ENCODE measurements at places on chromosomes 4 and X.

- DNase-seq, result no peak
These were observed 116.3 kb upstream of the NALF2 start for GRCh38 chrX:69387567-69388487.

GRCh38 chr4:189940178-189941004 lies at the start of gene FRG1:
TSS of gene FRG1 (plus strand) at chr4:189940872. CDS start at chr4:189941010, 138 bp downstream.
- no peak for DNase-seq

- DNase-seq, result no peak
These were observed 97.9 kb downstream of the MAB21L2 start for GRCh38 chr4:150679765-150680343.

DNA sequence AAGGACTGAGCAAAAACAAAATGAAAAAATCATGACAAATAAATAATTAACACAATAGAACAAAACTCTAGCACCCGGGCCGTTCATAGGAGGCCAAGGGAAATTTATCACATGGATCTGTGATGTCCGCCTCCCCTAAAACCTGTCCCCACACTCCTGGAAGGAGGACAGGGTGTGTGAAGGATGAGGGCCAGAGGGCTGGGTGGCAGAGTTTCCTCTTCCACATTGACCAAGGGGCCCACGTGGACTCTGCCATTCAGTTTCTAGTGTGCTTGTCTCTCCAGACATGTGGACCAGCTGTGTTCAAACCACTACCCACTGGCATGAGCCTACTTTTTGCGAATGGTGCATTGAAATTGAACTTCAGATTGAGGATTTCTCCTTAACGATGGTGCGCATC lies 6.3 kb downstream of the PRRG3 start:
- no peak for DNase-seq

GRCh38 chr4:17912011-17912410 lies 101.2 kb downstream of the NCAPG start:
- DNase-seq, result no peak

- DNase-seq, result no peak
These were observed 102.8 kb upstream of the PCDH18 start for GRCh38 chr4:137635108-137635507.

- no peak for DNase-seq
These were observed 4.4 kb downstream of the FBXW7 start for GRCh38 chr4:152531479-152531878.

DNA sequence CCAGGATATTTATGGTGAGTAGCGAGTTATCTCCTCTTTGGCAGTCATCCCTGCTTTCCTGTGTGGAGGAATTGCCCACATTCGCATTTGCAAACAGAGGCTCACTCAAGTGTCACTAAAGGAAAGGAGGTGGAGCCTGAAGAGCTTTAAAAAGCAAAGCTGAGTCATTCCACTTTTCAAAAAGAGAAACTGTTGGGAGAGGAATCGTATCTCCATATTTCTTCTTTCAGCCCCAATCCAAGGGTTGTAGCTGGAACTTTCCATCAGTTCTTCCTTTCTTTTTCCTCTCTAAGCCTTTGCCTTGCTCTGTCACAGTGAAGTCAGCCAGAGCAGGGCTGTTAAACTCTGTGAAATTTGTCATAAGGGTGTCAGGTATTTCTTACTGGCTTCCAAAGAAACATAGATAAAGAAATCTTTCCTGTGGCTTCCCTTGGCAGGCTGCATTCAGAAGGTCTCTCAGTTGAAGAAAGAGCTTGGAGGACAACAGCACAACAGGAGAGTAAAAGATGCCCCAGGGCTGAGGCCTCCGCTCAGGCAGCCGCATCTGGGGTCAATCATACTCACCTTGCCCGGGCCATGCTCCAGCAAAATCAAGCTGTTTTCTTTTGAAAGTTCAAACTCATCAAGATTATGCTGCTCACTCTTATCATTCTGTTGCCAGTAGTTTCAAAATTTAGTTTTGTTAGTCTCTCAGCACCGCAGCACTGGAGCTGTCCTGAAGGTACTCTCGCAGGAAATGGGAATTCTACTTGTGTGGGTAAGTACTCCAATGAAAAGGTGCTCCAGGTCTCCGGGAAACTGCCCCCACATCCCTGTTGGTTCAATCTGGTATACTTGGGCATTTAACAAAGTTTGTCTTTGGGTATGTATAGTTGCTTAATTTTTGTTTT lies at the start of gene EGF:
EGF (plus strand) TSS at position 178 of the 890 bp plus-strand sequence; CDS start at position 631, 453 bp downstream.
- DNase-seq, result no peak

GRCh38 chr4:94489098-94489497 lies 37.4 kb downstream of the PDLIM5 start:
- DNase-seq, result no peak

DNA sequence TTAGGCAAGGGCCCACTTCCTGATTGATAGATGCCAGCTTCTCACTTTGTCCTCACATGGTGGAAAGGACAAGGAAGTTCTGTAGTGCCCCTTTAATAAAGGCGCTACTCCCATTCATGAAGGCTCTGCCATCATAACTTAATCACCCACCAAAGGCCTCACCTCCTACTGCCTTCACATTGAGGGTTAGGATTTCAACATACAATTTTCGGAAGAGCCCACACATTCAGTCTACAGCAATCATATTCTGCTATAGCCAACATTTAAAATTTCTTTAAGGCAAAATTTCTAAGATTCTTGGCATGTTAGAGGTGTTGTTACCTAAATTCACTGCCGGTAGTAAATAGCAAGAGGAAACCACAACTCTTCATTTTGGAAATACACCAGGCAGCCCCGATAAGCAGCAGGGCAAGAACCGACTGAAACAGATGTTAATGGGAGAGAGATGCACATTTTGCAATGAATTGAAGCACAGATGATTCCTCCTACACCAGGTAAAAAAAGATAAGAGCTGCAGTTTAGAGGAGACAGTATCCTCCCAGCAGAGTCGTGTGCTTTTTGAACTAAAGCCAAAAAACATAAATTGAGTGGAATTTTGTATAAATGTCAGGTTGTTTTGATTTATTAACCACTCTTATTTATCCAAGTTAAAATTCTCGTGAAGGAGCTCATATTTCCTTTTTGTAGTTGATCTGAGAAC lies 594.9 kb downstream of the KCTD8 start:
- DNase-seq, result no peak

DNA sequence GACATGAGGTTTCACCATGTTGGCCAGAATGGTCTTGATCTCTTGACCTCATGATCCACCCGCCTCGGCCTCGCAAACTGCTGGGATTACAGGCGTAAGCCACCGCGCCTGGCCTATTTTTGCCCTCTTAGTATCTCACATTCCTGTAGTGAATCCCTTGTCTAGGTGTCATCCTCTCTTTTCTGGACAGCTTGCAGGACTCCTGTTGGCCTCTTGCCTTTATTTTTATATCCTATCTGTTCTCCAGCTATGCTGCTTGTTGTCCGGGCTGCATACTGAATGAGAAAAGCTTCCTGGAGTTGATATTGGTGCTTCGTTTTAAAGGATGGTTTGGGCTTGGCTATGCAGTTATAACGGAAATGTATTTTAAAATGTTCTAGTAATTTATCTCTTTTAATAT lies 148.6 kb downstream of the TLL1 start:
- no peak for DNase-seq

DNA sequence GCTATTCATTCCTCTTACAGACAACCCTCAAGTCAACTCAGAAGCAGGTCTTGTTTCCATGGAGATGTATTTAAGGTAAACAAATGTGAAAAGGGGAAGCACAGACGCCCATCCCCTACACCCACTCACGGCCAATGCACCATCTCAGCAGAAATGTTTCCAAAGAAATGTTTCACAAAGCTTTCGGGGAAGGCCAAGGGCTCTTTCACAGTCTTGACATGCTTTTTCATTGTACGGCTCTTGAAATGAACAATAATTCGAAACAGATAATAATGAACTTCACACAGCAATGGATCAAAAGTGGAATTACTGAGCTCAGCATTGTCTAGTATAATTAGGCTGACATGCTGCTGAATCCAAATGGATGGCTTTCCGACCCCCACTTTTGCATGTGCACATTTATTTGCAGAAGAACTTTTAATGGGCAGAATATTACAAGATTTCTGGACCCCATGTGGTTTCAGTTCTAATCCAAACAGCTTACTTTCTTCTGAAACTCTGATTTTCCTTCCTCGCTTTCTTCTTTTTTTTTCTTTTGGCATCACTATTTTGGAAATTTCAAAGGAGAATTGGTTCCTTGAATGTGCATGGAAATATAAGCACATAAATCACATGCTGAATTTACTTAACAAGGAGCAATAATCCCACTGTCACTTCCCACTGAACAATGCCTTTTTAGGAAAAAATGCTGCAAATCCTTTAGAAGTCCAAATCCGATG lies 160.9 kb downstream of the SMIM20 start:
- no peak for DNase-seq

- DNase-seq, result no peak
These were observed 94.1 kb upstream of the GPR34 start for GRCh38 chrX:41594634-41595033.

Data from NCI-H2081 treated with DMSO at 0.1 percent for 48 hours (cell line).